ENCODE measurements at places on chromosomes 5 and 9. TPM values are rescaled to one million over a fixed set of nuclear protein-coding genes. Genes with fewer than 3 reads are reported as not detected.

GRCh38 chr9:13331320-13331719 is 51.8 kb upstream of the MPDZ start:
- DNase-seq: no peak

Gene FBP2
- total RNA-seq: 0.27 TPM

Gene NEURL1B
- 28.8 TPM for total RNA-seq

- DNase-seq: no peak
Observed at GRCh38 chr5:107900721-107901120, 230.0 kb upstream of the EFNA5 start.

DNA sequence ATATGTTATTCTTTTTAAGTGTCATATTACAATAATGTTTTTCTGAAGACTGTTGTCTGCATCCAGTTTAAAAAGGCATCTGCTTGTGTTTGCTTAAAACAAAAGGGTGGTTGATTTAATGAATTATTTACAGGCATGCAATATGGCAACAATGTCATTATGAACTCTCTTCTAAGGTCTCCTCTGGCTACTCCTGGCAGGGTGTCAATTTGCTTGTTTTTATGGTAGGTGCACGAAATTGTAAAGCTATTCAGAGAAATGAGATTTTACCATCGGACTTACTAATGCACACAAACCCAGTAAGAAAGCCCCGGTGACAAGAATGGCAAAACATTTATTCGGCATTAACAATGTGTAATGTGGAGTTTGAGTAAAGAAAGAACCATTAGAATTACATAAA is 539.8 kb upstream of the ZNF608 start:
- no peak for DNase-seq

GRCh38 chr5:128213340-128213739 is 129.8 kb downstream of the SLC12A2 start:
- DNase-seq: no peak

- no peak for DNase-seq
Observed at GRCh38 chr9:81574405-81574804, 114.9 kb downstream of the TLE1 start.

Gene IQGAP2
- 4.2 TPM for total RNA-seq

DNA sequence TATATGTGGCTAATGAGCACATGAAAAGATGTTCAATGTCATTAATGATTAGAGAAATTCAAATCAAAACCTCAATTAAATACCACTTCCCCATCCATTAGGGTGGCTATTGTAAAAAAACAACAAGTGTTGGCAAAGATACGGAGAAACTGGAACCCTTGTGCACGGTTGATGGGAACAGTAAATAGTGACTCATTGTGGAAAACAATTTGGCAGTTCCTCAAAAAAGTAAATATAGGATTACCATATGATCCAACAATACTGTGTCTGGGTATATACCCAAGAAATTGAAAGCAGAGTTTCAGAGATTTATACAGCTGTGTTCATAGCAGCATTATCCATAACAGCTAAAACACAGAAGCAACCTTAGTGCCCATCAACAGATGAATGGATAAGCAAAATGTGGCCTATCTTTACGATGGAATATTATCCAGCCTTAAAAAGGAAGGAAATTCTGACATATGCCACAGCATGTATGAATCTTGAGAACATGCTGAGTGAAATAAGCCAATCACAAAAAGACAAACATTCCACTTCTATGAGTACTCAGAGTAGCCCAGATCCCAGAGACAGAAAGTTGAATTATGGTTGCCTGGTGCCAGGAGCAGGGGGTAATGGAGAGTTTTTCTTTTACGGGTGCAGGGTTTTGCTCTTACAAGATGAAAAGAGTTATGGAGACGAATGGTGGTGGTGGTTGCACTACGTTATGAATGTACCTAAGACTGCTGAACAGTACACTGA is 41.4 kb upstream of the LRRC14B start:
- no peak for DNase-seq
